ENCODE measurements at places on chromosomes 5 and 9. TPM values are rescaled to one million over a fixed set of nuclear protein-coding genes. Genes with fewer than 3 reads are reported as not detected.

BTNL3 gene
- total RNA-seq, result not detected

RNF183 gene
- 0.23 TPM for total RNA-seq

GPR150 gene
- 1.7 TPM for total RNA-seq

SH3GL2 gene
- total RNA-seq, result not detected

- DNase-seq, result no peak
Measured at GRCh38 chr9:70340572-70340971, 73.9 kb downstream of the KLF9 start.

DOK3 gene
- total RNA-seq, result 2.4 TPM

DNA sequence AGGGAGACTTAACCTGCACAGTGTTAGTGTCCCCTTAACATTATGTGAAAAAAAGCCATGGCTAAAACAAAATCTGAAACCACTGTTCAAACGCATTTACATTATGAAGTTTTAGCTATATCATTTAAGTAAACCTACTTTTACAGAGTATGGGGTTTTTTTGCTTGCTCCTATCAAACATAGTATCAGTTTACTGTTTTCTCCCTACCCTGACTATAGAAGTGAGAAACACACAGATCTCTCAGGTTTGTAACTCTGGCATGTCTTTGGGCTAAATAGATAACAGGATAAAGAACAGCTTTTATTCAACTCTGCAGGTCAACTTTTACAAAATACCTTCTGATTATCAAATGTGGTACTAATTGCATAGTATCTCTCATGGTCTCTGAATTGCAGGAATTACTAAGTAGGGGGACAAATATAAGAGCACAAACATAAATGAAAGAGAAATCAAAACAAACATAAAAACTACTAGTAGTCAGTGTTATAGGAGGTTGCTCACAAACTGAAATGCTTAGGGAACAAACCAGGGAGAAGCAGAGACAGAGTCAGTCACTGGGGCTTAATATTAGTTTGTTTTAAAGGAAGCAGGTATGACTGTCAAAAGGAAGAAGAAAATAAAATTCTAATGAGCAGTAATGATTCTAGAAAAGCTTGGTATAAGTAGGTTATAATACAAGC, 155.8 kb downstream of the MLLT3 start:
- no peak for DNase-seq

GRCh38 chr5:81269751-81270393, 31.5 kb upstream of the ZCCHC9 start:
- no peak for DNase-seq

CDH18 gene
- not detected for total RNA-seq

All from activated CD4-positive, alpha-beta memory T cell treated with anti-CD3 and anti-CD28 coated beads, Interleukin-2, amount 10 ng/mL, durations not matched to agents 7 days and 5 days (primary cell).